ENCODE measurements at places on chromosomes 7 and 10.

DNA sequence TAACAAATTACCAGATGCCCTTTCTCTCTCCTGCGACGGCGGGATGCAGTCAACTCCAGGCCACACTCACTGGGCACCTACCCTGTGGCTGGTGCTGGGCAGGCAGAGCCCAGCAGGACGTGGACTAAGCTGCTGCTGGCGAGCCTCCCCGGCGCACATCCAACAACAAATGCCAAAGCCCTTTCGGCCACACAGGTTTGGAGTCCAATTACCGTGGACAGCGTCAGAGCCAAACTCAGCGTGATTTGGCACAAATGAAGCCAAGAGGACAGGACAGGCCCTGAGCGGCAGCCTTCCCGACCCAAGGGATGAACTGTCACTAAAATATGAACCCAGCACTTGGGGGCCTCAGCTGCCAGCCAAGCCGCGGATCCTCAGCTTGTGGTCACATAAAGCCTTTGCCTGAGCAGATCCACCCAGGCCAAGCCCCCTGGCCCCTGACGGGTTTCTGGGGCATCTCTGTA lies 28.4 kb downstream of the DAGLB start:
- DNase-seq = no peak

- DNase-seq = no peak
Measured at GRCh38 chr10:30803058-30803457, 173.5 kb upstream of the LYZL2 start.

GRCh38 chr10:132237396-132237795 lies 50.6 kb downstream of the DPYSL4 start:
- no peak for DNase-seq

DNA sequence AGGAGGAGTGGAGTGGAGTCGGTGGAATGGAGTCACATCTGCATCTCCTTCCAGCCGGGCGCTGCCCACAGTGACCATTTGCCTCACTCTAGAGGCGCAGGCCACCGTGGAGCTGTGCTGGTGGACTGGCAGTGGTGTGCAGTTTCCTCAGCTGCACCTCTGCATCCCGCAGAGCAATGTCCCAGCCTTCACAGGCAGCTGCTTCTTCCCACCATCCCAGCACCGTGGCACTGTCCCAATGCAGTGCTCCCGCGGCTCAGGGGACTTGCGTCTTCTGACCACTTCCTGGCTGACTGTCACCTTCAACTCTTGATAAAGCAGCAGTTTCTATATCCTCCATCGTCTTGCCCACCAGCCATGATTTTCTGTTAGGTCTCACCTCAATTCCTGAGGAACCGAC lies 90.3 kb upstream of the SFMBT2 start:
- no peak for DNase-seq

DNA sequence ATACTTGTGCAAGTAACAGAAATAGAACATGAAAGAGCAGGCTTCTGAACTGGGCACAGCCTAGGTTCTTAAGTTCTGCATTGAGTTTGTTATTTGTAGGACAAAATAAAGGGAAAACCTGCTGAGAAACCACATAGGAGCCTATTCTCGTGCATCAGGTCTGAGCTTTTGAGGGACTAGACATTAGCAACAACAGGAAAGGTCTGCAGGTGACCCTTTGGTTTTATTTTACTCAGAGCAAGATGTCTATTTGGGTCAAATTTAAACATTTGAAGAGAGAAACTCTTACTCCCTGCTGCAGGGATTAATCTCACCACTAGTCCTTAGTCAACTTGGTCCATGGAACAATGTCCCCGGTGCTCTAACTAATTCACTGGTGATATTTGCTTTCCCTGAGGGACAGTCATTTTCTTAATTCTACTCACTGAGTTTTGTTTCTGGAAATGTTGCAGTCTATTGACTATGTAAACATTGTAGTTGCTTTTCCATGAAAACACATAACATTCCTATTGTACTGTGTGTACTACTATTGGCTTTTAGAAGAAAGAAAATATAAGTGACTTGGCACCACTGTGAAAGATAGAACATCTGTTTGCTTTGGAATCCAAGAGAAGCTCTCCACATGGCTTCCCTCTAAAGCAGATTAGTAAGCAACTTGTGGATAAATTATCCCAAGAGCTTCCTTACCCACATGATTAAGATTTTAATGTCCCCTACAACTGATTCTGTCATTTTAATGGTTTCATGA lies 108.2 kb downstream of the CHRM2 start:
- no peak for DNase-seq

DNA sequence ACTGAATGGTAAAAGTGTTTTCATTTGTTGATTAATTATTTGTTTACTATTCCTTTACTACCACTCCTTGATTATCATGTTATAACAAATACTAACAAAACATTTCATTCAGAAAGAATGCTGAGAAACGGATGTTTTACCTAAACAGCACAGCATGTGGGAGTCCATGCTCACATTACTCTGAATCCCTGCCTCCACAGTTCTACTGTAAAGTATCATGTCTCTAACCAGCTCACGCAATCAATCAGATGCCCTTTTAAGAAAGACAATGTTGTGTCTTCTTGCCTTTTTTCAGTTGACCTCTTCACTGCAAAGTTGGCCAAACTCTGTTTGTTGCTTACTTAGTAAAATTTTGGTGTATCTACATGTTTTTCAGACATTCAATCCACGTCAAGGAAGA lies 232.5 kb upstream of the MDFIC start:
- no peak for DNase-seq

DNA sequence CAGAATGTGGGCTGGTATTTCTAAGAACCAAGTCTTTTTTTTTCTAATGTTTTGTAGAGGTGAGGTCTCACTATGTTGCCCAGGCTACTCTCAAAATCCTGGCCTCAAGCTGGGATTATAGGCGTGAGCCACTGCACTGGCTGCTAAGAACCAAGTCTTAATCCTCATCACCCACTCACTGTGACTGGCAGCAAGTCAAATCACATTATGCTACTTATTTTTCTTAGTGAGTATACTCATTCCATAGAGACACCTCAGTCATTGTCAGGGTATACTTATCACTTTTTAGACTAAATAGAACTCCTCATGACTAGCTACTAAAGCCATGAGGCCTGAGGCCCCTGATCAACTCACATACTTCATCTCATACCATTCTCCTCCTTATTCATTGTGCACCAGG lies 116.1 kb downstream of the STRA8 start:
- DNase-seq = no peak

DNA sequence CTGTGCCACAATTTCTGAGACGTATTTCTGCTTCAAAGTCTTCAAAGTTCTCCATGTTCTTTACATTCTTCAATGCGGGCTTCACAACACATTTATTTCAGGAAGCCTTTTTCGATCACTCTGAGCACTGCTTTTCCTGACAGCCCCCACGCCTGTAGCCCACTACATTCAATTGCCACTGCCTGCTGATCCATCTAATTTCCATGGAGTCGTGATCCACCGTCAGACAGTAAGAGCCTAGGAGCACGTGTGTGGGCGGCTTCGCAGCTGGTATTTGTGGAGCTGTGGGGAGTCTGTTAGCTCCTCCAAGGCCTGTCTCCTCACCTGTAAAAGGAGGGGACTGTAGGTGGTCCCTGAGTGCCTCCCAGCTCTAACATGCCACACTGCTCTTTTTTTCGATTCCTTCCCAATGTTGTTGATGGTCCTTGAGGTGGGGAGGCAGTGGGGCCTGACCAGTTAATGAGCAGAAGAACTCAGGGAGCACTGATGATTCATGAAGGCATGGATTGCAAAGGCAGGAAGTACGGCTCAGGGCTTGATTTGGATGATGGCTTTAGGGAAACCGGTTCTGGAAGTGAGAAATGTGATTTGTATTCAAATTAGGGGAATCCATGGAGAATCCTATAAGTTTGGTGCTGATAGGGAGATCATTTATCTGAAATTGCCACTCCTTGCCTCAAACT lies 401.1 kb upstream of the PODXL start:
- DNase-seq = no peak

DNA sequence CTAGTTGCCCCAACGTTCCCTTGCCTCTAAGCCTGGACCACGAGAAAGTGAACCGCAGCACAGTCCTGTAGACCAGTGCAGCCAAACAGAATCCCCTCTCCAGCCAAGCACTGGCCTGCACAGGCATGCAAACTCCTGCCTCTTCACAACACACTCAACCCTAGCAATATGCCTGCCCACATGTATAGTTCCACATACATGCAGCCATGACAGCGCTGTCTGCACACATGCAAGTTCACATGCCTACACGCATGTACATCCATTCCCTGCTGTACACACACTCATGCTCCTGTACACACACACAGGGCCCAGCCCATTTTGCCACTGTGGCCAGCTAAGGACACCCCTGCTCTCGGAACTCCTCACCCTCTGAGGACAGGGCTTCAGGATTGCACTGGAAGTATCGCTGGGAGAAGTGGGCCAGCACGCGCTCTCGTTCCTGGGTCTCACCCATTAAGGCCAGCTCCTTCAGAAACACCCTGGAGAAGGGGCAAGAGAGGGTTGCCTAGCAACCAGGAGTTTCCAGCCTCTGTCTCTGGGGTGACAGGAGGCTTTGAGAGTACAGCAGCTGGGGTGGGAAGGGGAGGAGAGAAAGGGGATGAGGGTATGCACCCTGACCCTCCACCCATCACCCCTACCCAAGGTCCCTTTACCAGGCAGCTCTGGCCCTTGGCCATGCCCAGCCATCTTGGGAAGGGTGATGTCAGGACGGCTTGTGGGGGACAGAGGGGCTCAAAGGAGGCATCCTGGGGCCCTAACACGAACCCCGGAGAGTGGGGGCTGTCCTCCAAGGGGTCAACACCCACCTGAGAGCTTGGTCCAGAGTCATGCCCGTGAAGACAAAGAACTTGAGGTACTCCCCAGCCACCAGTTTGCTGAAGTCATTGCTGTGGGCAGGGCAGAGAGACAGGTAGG lies 7.0 kb downstream of the PSD start:
- no peak for DNase-seq

DNA sequence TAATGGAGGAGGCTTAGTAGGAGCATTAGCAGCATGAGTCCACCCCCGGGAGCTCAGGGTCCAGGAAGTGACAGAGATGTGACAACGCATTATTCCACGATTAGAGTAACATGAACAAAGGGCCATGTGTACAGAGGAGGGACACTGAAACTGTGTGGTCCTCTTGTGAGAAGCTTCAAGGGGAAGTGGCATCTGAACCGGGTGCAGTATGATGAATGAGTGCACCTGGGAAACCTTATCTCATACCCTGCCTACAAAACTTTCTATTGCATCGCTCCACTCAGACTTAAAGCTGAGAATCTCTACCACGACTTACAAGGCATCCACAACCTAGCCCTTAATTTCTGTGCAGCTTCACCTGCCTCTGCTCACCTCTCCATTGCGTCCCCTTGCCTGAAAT lies 115.3 kb upstream of the AMPH start:
- no peak for DNase-seq

DNA sequence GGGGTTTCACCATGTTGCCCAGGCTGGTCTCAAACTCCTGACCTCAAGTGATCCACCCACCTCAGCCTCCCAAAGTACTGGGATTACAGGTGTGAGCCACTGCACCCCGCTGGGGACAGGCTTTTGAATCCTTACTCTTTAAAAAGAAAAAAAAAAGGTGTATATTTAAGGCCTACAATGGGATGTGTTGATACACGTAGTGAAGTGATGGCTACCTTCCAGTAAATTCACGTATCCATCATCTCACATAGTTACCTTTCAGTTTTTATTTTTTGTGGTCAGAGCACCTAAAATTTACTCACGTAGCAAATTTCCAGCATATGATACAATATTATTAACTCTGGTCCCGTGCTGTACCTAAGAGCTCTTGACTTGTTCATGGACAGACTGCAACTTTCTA lies 119.5 kb upstream of the INSYN2A start:
- no peak for DNase-seq

GRCh38 chr7:958221-959200 lies 4.0 kb upstream of the ADAP1 start:
- DNase-seq = no peak

DNA sequence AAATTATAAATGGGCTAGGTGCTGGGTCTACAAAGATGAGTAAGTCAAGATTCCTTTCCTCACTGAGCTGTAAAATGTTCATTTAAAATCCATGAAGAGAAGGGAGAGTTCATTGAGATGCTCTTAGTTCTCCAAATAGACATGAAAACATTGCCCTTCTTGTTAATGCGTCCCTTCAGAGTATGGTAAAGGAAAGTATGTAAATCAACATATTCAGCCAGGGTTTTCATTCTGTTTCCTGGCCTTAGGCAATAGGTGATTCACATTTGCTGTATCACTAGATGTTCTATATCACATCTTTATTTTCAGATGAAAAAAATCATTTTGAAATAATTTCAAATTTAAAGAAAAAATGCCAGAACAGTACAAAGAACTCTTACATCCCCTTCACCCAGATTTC lies 5.4 kb downstream of the ANKIB1 start:
- DNase-seq = no peak

DNA sequence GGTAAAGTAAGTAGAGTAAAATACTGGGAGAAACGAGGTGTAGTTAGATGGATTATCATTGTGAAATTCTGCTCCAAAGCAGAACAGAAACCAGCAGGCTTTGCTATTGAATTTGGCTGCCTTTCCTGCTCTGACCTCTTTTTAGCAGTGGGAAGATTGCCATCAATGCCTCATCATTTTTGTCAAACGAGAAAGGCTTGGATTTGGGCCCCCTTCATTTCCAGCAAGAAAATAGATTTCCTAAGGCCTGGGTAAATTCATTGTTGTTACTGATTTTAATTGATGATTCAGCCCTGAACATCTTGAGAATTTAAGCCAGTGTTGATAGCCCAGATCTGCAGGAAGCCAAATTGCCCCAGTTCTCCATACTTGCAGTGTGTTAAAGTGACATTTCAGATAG lies 35.2 kb upstream of the ASAH2 start:
- DNase-seq = no peak

- no peak for DNase-seq
Measured at GRCh38 chr7:98974906-98975816, 96.8 kb downstream of the TRRAP start.

- no peak for DNase-seq
Measured at GRCh38 chr10:101623528-101623927, 35.4 kb downstream of the DPCD start.

GRCh38 chr7:132972745-132973144 lies 109.1 kb downstream of the CHCHD3 start:
- DNase-seq = no peak

GRCh38 chr10:118595064-118595420 lies 406 bp downstream of the PRLHR start:
- DNase-seq = no peak

- DNase-seq = no peak
Measured at GRCh38 chr7:106756884-106757283, 95.9 kb upstream of the CCDC71L start.

- DNase-seq = no peak
Measured at GRCh38 chr7:50302486-50303334, 1.8 kb upstream of the IKZF1 start.

- DNase-seq = no peak
Measured at GRCh38 chr7:20267482-20267881, 50.3 kb upstream of the MACC1 start.

Measured in stimulated activated CD8-positive, alpha-beta memory T cell treated with anti-CD3 and anti-CD28 coated beads, Interleukin-4, amount 100 ng/mL, for 48 hours (primary cell).